ENCODE measurements at places on chromosomes 13 and 19.

DNA sequence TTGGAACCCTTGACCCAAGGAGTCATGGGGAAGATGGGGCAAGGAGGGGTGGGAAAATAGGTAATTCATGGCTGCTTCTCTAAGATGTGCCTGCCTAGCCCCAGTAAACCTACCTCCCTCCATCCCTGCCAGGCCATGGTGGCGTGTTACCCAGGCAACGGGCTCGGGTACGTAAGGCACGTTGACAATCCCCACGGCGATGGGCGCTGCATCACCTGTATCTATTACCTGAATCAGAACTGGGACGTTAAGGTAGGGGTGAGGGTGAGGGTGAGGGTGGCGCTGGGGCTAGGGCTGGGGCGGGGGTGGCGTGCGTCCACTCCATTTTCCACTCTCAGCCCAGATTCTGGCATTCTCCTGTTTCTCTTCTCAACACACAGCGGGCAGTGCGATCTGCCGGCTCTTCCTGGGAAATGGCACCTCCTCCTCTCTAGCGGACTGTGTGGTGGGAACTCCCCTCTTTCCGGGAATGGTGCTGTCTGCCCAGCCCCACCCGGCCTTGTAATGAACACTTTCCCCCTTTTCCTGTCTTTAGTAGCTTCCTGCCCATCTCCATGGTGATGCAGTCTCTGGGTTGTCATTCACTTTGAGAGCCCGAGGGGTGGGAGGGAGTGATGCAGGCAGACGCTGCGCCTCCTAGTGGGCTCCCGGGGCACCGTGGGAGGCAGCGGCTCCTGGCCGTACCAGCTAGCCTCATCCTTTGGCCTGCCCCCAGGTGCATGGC, 7.6 kb downstream of the EGLN2 start:
- DNase-seq: peak; percentile 78

GRCh38 chr13:36131222-36131930, at the start of gene DCLK1:
Gene DCLK1 (minus strand): TSS chr13:36131382.
- no peak for DNase-seq

- peak; percentile 41 for DNase-seq
Measured at GRCh38 chr13:25171517-25172302, at the start of gene AMER2. Gene AMER2 (minus strand): TSS chr13:25172288. CDS start chr13:25171619, 669 bp downstream.

- DNase-seq: no peak
Measured at GRCh38 chr13:100476963-100477362, 111.6 kb downstream of the GGACT start.

DNA sequence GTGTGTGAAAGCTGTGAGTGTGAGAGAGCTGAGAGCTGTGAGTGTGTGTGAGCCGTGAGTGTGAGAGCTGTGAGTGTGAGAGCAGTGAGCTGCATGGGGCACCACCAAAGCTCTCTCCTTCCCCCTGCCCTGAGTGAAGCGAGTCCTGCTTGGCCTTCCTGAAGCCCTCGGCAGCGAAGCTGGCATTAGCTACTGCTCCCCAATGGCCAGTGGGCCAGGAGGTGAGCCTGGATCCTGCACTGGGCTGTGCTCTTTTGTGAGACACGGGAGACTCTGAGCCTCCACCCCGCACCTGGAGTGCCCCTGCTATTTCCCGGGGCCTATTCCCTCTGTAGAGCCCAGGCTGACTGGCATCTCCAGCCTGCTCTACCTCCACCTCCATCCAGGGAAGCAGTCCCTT, 51.5 kb downstream of the HSPH1 start:
- DNase-seq: no peak

DNA sequence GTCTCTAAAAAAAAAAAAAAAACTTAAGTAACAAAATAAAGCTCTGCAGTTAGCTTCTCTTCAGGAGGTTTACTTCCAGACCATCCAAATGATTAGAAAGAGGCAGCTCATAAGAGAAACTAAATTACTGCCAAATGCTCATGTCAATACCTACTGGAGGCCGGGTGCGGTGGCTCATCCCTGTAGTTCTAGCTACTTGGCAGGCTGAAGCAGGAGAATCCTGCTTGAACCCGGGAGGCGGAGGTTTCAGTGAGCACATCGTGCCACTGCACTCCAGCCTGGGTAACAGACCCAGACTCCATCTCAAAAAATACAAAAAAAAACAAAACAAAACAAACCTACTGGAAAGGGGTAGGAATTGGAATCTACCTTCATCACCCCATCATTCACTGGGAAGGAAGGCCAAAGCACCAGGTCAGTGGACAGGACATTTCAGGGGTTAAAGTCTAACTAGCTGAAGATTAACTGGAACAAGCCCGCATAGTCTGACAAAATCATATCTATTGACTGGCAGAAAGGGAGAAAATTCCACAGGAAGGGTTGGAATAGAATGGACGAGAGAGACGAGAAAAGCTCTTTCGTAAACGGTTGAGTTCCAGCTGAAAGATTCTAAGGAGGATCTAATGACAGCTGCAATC, 1.3 kb downstream of the ZFP14 start:
- DNase-seq: no peak

- no peak for DNase-seq
Measured at GRCh38 chr13:44346534-44346933, 27.1 kb upstream of the SERP2 start.

DNA sequence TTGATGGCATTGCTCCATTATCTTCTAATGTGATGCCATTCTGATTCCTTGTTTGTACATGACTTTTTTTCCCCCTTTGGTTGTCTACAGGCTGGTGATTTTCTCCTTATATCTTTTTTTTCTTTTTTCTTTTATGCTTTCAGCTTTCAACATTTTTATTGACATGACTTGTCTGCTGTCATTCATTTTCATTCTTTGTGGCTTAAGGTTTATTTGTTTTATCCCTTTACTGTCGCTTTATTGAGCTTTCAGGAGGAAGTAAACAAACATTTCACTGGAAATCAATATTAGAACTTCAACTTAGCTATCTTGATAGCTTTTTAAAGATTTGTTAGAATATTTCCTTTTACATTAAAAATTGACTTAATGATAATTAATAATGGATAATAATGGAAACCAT, 9.7 kb downstream of the ITM2B start:
- no peak for DNase-seq

GRCh38 chr19:5805462-5806132, 730 bp downstream of the NRTN start:
- peak; percentile 85 for DNase-seq

GRCh38 chr19:18682807-18683108, 722 bp upstream of the CRTC1 start:
- no peak for DNase-seq

- DNase-seq: no peak
Measured at GRCh38 chr19:19022380-19022961, 10.8 kb downstream of the SUGP2 start.

- no peak for DNase-seq
Measured at GRCh38 chr13:34308725-34309124, 490.8 kb downstream of the RFC3 start.

GRCh38 chr19:19540715-19541515, 2.9 kb downstream of the CILP2 start:
- no peak for DNase-seq

- no peak for DNase-seq
Measured at GRCh38 chr13:85419611-85420010, 379.6 kb downstream of the SLITRK6 start.

GRCh38 chr13:43835701-43836100, 43.8 kb downstream of the CCDC122 start:
- DNase-seq: no peak

DNA sequence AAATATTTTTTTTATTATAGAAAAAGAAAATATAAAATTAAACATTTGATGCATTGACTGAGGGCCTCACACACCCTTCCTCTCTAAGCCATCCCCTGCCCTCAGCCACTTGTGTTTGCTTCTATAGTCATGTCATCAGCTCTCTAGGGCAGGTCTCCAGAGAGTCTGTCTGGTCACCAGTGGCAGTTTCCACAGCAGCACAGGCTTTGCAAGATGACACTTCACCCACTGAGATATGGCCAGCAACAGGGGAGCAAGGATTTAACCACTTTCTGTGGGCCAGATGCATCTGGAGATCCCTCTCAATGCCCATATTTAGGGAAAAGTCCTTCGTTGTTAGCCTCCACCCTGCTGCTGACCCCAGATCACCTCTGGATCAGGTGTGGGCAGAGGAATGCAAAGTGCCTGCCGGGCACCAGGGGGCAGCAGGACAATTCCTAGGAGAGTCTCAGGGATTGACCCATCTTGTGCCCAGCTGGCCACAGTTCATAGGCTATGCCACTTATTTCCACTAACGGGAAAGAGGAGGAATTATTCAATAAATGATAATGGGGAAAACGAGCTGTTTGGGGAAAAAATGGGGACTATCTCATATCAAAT, 4.8 kb downstream of the ABCC4 start:
- no peak for DNase-seq

GRCh38 chr19:51002542-51003311, 1.3 kb upstream of the KLK8 start:
- DNase-seq: peak; percentile 21

DNA sequence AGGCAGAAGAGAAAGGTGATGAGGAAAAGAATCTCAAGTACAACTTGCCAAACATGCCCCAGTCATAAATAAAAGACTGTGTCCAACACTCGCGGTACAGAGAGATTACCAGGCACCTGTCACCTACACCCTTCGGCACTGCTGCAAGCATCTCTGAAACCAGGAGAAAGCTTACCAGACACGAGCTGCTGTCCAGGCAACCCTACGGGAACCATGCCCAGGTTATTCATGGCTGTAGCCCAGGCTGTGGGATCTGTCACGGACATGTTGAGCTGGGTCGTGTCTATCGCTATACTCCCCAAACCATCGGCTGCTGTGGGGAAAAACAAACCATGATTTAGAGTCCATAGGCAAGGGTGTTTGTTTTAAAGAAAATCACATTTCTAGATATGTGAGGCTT, 375.0 kb downstream of the ENOX1 start:
- no peak for DNase-seq

DNA sequence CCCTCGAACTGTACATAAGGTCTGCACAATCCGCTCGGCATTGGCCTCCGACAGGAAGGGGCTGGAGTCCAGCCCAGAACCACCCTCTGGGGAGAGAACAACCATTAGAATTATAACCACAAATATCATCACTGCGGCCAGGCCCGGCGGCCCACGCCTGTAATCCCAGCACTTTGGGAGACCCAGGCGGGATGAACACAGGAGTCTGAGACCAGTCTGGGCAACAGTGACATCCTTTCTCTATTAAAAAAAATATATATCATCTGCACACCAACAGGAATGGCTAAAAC, 11.4 kb downstream of the COQ8B start:
- no peak for DNase-seq

- DNase-seq: no peak
Measured at GRCh38 chr13:95480791-95481780, 71.4 kb upstream of the CLDN10 start.

GRCh38 chr13:112880976-112881540, 88.0 kb upstream of the MCF2L start:
- no peak for DNase-seq

GRCh38 chr19:6246174-6247006, 33.4 kb downstream of the MLLT1 start:
- no peak for DNase-seq

- no peak for DNase-seq
Measured at GRCh38 chr13:51781246-51782022, 22.5 kb downstream of the DHRS12 start.

All from hematopoietic multipotent progenitor cell (in vitro differentiated cells).